EL (cell line): ENCODE measurements at places on chromosomes 2 and 18.

DNA sequence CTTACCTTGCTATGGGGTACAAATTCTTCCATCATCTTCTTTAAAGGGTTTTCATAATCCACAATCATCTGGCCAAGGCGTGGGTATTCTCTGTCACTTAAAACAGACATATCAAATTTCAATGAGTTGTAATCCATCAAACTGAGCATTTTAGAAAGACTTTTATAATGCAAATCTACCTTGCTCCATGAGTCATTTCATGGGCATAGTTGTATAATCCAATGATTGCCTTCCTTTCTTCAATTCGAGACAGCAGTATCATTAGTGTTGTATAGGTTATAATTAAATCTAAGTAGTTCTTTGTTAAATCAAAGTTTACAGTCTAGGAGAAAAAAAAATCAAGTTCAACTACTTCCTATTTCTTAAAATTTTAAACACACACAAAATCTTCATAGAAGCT is 36.3 kb downstream of the NCKAP1 start:
- DNase-seq, result no peak

DNA sequence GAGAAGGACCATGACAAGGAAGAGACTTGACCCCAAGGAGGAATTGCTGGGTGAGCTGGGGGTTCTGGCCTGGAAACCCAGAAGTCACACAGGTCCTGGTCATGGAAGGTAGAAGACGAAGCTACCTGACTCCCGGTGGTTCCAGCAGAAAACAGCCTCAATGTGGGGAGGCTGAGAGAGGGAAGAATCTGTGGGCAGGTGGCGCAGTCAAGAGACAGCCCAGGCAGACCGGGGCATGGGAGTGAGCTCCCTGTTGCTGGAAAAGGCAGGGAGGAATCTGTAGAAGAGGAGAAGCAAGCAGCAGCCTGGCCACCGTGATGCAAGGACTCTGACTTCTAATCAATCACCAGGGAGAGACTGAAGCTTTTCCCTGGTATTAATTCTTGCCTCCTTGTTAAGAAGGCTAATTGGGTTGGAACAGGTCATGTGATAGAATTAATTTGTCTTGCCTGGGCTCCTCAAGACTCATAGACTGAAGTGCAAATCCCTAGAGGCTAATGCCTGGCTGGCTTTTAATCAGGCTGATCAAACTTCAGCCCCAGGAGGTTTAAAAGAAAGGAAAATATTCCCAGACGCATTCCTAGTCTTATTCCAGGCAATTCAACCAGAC is 30.1 kb downstream of the CNGA3 start:
- no peak for DNase-seq

DNA sequence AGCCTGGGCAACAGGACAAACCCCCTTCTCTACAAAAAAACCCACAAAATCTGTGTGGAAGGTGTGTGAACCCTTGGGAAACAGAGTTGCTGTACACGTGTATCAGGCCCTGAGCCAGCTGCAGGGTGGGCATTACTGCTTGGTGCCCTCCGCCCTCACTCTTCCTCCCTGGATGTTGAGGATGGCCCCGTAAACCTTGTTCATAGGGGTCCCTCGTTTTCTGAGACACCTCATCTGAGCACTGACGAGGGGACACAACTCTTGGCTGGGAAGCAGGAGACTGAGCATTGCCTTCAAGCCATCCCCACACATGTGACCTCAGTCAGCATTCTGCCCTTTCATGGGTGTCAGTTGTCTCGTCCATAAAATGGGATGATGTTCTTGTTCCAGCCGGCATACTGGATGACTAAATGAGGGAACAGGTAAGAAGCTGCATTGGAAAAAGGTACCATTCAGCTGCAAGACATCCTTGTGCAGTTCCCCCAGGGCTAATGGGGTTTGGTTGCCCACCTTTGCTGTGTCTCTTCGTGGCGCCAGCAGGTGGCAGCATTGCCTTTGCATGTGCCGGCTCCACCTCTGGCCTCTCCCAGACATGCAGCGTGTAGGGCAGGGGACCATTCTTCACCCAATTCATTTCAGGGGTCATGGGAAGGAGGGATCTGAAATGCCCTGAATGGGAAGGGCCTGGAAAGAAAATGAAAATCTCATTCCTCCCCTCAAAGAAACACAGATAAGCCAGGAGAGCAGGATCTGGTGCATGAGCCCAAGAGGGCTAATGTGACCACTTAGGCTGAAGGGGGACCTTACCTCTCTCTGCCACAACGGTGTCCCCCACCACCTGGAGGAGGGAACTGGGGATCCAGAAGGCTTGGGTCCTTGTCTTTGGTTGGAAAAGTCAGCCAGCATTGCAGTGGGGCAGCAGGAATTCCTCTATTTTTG is 36.4 kb upstream of the HAAO start:
- peak; percentile 69 for DNase-seq

GRCh38 chr2:27909901-27910300 is 19.4 kb downstream of the BABAM2 start:
- DNase-seq, result no peak

- DNase-seq, result no peak
Observed at GRCh38 chr2:229520691-229521096, 193.7 kb downstream of the DNER start.

GRCh38 chr2:234446404-234447076 is 50.3 kb downstream of the ARL4C start:
- no peak for DNase-seq

DNA sequence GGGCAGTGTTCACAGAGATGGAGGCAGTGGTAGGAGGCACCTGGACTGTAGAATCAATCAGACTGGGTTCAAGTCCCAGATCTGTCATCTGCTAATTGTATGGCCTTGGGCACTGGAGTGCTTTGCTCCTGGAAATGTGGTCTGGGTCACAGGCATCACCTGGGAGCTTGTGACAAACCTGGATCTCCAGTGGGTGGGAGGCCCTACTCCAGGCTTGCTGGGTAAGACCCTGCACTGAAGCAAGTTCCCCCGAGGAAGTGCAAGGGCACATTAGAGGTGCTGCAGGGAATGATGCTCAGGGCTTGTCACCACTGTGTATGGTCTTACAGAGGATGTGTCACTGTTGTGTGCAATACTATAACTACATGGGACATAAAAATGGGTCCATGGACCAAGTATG is 220.5 kb upstream of the ID2 start:
- no peak for DNase-seq

DNA sequence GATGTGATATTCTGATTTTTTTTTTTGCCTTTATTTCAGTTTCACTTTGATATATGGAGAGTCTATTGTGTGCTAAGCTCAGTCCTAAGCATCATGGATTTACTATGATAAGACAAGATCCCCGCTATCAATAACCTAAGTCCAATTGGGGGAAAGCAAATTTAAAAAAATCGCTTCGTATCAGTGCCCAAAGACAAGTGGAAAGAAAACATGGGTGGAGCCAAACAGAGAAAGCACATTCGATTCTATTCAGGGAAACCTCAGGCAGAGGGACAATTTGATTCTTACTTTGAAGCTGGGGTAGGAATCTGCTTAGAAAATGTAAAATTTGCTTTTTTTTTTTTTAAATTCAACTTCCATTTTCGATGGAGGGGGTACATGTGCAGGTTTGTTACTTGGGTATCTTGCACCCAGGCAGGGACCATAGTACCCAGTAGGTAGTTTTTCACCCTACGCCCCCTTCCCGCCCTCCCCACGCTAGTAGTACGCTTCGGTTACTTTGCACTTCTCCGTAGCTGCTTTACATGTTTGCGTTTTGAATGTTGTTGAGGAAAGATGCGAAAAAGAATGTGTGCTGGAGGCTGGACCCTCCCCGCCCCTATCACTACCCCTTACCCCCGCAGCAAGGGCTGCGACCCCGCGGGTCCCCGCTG is 12.4 kb downstream of the KIF5C start:
- DNase-seq, result no peak
